K562 (cell line): ENCODE measurements at places on chromosomes 1 and 21.

GRCh38 chr1:225447650-225448089 lies 19.8 kb upstream of the LBR start:
- DNase-seq, result no peak

- peak; percentile 18 for DNase-seq
Observed at GRCh38 chr1:150563340-150564038, 14.3 kb downstream of the ADAMTSL4 start.

DNA sequence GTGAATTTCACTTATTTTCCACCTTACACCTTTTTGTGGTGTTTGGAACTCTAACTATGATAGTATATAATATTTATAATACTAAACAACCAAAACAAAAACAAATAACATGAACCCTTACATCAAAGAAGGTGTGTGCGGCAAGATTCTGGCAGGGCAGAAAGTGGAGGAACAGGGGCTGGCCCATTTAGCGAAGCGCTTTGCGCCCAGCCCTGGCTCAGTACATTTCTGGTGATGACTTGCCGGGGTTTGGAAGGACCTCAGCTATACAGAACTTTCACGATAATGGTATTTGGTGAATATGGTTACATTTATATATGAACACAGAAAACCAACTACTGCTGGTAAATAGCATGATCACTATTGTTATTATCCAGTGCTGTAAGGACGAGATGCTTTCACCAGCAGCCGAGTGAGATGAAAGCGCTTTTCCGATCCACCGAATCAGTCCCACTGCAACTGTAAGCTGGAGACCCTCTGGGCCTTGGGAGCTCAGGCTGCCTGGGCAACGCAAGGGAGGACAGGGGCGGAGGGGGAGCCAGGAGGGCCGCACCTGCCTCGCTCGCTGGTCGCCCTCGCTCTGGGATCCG lies 63.9 kb downstream of the CD247 start:
- no peak for DNase-seq

- no peak for DNase-seq
Observed at GRCh38 chr1:177063648-177064047, 100.9 kb downstream of the ASTN1 start.

DNA sequence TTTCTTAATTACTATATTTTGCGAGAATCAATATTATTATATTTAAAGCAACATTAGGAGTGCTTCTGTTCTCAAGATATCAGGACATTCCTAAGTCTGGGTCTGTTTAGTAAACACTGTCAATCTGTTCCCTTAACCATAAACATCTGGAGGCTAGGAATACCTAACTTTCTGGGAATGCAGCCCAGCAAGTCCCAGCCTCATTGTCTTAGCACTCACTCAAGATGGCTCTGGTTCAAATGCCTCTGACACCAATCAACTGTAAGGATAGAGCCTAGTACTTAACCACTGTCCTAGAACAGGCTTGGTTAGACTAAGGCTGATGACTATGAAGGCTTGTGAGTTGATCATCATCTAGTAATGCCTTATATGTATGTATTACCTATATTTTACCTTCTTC lies 61.5 kb downstream of the TNN start:
- DNase-seq, result no peak

GRCh38 chr1:26545969-26546323 lies 16.4 kb downstream of the RPS6KA1 start:
- DNase-seq, result no peak

DNA sequence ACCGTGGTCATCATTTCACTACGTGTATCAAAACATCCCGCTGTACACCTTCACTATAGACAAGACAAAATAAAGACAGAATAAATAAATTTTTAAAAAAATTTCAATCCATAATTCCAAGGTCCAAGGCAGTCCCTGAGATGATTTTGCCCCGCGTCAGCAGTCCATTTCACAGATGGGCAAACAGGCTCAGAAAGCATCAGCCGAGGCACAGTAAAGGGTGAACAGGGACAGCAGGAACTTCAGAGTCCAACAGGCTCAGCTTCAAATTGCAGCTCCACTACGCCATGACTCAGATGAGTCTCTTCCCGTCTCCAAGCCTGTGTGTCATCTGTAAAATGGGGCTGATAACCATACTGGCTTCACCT lies 15.0 kb downstream of the MATN1 start:
- DNase-seq, result no peak
